ENCODE measurements at places on chromosomes 4 and X. TPM values are rescaled to one million over a fixed set of nuclear protein-coding genes. Genes with fewer than 3 reads are reported as not detected.

The FAM47E gene
- 1.0 TPM for total RNA-seq

The PIGA gene
- 13.9 TPM for total RNA-seq

The CCNA2 gene
- total RNA-seq = 89.0 TPM

The GDPD2 gene
- 13.9 TPM for total RNA-seq

The SPANXC gene
- not detected for total RNA-seq

The PAGE5 gene
- total RNA-seq = not detected

The SLC16A2 gene
- 17.1 TPM for total RNA-seq

The CORIN gene
- total RNA-seq = 0.39 TPM

The SPARCL1 gene
- 0.17 TPM for total RNA-seq

The MAGEA11 gene
- not detected for total RNA-seq

The DCLK2 gene
- total RNA-seq = 0.33 TPM

The BST1 gene
- 0.48 TPM for total RNA-seq

GRCh38 chr4:25749150-25749794 is 93.6 kb downstream of the SLC34A2 start:
- H3K27me3 ChIP-seq = no peaks in the 10 kb centered on the region
- no peak overlapping the region for H3K27ac ChIP-seq

GRCh38 chr4:15776871-15777648 is 1.1 kb upstream of the CD38 start:
- H3K27me3 ChIP-seq = peaks cover 20% of the 10 kb centered on the region
- DNase-seq = no peak
- no peaks in the 10 kb centered on the region for H3K36me3 ChIP-seq
- H3K27ac ChIP-seq = no peak overlapping the region

GRCh38 chr4:20662851-20663250 is 37.4 kb upstream of the PACRGL start:
- no peaks in the 10 kb centered on the region for H3K27me3 ChIP-seq
- DNase-seq = no peak
- H3K36me3 ChIP-seq = no peaks in the 10 kb centered on the region
- H3K27ac ChIP-seq = no peak overlapping the region
- peaks cover 3% of the 10 kb centered on the region for H3K4me1 ChIP-seq
- no peak overlapping the region for H3K4me3 ChIP-seq

DNA sequence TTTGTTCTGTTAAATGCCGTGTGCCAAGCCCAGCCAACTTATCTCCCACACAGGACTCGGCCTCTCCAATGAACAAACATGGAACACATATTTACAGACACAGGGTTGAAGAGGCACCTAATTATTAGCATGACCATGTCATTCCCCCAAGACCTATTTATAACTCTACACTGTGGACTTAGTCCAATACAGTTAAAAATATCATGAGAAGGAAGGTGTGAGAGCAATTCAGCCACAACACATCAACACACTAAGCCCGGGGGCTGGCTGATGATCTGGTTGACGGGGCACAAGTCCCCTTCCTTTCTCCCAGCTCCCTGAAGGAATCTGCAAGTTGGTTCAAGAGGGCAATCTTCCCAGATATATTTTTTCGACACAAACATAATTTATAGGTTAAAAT is 28.1 kb downstream of the MANBA start:
- no peaks in the 10 kb centered on the region for H3K4me1 ChIP-seq
- DNase-seq = no peak
- no peaks in the 10 kb centered on the region for H3K27me3 ChIP-seq
- H3K4me3 ChIP-seq = no peak overlapping the region
- H3K27ac ChIP-seq = no peak overlapping the region

- no peaks in the 10 kb centered on the region for H3K27me3 ChIP-seq
- H3K36me3 ChIP-seq = peaks cover 6% of the 10 kb centered on the region
- H3K4me1 ChIP-seq = no peaks in the 10 kb centered on the region
- no peak overlapping the region for H3K27ac ChIP-seq
- DNase-seq = peak; percentile 44
- H3K4me3 ChIP-seq = no peak overlapping the region
Measured at GRCh38 chrX:146396409-146396808, 413.2 kb upstream of the CXorf51B start.

GRCh38 chr4:68271851-68272357 is 26.4 kb upstream of the TMPRSS11B start:
- peak; percentile 32 for DNase-seq
- no peaks in the 10 kb centered on the region for H3K27me3 ChIP-seq
- peaks cover 10% of the 10 kb centered on the region for H3K4me1 ChIP-seq

DNA sequence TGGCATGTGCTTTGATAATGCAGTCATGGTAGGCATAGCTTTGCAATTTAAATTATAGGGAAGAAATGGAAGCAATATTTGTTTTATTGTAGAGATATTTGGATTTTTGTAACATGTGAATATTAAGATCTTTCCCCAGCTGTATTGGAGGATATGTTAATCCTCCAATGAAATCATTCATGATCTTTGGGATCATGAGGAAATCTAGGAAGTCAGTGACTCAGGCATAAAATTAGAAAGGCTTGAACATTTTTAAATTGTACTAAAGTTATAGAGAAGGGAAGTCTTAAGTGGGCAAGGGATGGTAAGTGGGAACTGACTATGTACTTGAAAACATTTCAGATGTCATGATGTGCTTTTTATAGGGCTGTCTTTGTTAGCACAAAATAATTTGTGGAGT is 46.8 kb downstream of the FIP1L1 start:
- no peaks in the 10 kb centered on the region for H3K4me1 ChIP-seq
- H3K36me3 ChIP-seq = peaks cover 20% of the 10 kb centered on the region
- no peak overlapping the region for H3K27ac ChIP-seq
- no peaks in the 10 kb centered on the region for H3K27me3 ChIP-seq
- DNase-seq = no peak

DNA sequence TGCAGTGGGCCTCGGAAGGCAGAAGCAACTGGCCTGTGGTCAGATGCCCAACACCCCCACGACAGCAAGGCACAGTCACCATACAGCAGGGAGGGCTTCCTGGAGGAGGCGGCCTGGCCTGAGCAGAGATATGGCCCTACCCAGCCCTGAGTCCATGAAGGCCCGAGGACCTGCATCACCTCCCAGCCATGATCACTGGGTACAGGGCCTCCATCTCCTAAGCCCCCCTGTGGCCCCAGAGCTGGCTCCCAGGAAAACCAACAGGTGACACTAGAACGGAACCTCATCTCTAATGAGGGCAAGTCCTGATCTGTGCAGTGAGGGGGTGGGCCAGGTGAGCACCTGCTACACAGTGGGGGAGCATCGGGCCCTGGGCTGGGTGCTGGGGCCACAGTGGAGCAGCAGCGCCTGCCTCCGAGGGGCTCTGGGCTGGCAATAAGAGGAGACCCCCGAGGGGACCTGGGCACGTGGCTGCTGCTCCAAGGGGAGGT is 26.2 kb upstream of the MXD4 start:
- H3K27me3 ChIP-seq = no peaks in the 10 kb centered on the region
- H3K36me3 ChIP-seq = no peaks in the 10 kb centered on the region
- H3K4me3 ChIP-seq = no peak overlapping the region
- no peaks in the 10 kb centered on the region for H3K4me1 ChIP-seq
- no peak overlapping the region for H3K27ac ChIP-seq

- no peak overlapping the region for H3K4me3 ChIP-seq
- no peaks in the 10 kb centered on the region for H3K27me3 ChIP-seq
- peaks cover 24% of the 10 kb centered on the region for H3K36me3 ChIP-seq
- no peaks in the 10 kb centered on the region for H3K4me1 ChIP-seq
- H3K27ac ChIP-seq = no peak overlapping the region
- peak; percentile 48 for DNase-seq
Measured at GRCh38 chr4:152808670-152809069, 28.9 kb downstream of the ARFIP1 start.

GRCh38 chr4:88621763-88622327 is 29.6 kb downstream of the HERC3 start:
- peaks cover 1% of the 10 kb centered on the region for H3K36me3 ChIP-seq
- no peaks in the 10 kb centered on the region for H3K27me3 ChIP-seq
- H3K4me1 ChIP-seq = no peaks in the 10 kb centered on the region
- no peak overlapping the region for H3K27ac ChIP-seq

GRCh38 chr4:6329478-6330383 is 60.1 kb downstream of the WFS1 start:
- H3K36me3 ChIP-seq = peaks cover 19% of the 10 kb centered on the region
- no peaks in the 10 kb centered on the region for H3K27me3 ChIP-seq
- H3K4me1 ChIP-seq = no peaks in the 10 kb centered on the region
- DNase-seq = no peak

DNA sequence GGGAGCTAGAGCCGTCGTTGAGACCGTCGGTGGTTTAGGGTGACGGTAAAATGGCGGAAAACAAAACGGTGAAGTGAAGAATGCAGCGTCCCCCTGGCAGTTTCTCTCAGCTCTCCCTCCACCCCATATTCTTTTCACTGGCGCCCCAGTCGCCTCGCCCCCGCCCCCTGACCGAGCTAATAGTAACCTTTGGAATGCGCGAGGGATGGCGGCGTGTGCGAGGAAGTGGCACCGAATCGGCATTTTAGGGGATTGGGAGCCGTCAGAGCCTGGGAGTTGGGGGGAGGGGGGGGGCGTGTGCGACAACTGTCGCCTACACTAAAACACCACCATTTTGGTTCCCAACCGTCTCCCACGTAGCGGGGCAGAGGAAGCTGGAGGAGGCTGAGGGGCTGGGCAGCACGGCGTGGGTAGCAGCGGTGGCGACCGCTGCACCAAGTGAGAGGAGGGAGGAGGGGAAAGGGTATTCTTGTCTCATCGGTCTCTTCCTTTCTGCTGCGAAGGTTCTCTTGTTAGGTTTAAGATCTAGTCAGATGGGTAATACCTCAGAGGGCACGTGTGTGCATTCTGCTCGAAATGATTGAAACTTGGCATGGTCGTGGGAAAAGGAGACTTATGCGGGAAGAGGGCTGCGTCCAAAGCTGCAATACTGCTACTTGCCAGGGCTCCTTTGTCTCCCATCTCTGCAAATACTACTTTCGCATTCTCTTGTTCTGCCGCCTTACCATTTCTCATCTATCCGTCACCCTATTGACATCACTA is 840 bp downstream of the ZNF711 start:
- H3K27ac ChIP-seq = peak overlapping the region; percentile 37
- no peaks in the 10 kb centered on the region for H3K4me1 ChIP-seq
- no peak for DNase-seq
- H3K27me3 ChIP-seq = no peaks in the 10 kb centered on the region

DNA sequence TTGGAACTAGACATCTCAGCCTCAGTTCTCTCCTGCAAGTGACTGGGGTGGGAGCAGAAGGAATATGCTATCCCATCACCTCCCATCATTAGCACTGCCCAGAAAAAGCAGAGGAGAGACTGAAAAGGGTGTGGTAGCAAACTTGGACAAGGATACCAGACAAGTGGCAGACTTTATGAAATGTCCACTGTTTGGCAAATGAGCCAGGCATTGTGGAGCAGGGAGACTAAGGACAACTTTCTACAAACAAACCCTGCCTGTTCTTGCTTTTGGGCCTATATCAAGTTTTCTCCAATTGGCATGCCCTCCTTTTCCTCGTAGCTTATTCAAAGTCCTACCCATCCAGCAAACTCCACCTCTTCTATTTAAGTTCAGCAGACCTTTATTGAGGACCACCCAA is 41.6 kb downstream of the ZCCHC12 start:
- DNase-seq = no peak
- H3K4me1 ChIP-seq = no peaks in the 10 kb centered on the region
- no peak overlapping the region for H3K27ac ChIP-seq
- no peak overlapping the region for H3K4me3 ChIP-seq

- no peak for DNase-seq
- no peaks in the 10 kb centered on the region for H3K27me3 ChIP-seq
- no peaks in the 10 kb centered on the region for H3K4me1 ChIP-seq
- no peak overlapping the region for H3K27ac ChIP-seq
- no peaks in the 10 kb centered on the region for H3K36me3 ChIP-seq
Measured at GRCh38 chrX:153423652-153424051, 12.4 kb downstream of the ZFP92 start.

DNA sequence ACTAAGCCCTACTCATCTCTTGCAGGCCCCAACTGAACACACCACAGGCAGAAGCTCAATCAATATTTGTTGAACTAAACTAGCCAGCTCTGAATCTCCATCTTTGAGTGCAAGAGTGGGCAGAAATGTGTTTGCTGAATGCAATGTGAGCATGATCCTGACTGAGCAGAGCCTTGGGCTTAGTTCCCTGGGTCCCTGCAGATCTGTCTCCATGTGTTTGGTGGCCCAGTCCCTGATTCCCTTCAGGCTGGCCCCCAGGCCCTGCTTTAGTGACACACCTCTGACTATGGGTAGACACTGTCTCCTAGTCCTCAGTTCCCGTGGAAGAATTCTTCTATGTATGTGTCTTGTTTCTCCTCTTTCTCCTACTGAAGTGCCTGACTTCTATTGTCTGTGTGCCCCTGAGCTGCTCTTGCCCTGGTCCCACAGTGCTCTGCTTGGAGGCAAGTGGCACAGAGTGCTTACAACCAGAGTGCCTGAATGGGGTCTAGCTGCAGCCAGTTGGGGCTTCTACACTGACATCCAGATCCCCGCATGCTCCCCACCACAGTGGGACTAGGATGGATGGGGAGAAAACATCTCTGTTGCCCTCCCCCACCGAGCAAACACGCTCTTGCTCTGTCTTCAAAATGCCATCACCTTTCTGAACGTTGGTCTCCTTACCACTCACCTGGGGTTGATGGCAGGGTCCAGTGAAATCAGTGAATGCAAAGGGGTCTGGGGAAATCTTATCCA is 9.3 kb downstream of the PJA1 start:
- no peaks in the 10 kb centered on the region for H3K27me3 ChIP-seq
- DNase-seq = peak; percentile 12
- H3K4me3 ChIP-seq = 0 out of 3 replicates have a peak overlapping the region, but pooled peaks have one; percentile 17
- no peak overlapping the region for H3K27ac ChIP-seq
- peaks cover 16% of the 10 kb centered on the region for H3K4me1 ChIP-seq

- no peak overlapping the region for H3K4me3 ChIP-seq
- H3K4me1 ChIP-seq = no peaks in the 10 kb centered on the region
- H3K27ac ChIP-seq = no peak overlapping the region
- no peaks in the 10 kb centered on the region for H3K27me3 ChIP-seq
- DNase-seq = no peak
- H3K36me3 ChIP-seq = no peaks in the 10 kb centered on the region
Measured at GRCh38 chrX:13506574-13506973, 62.8 kb upstream of the EGFL6 start.

GRCh38 chr4:105550641-105551040 is 1.8 kb upstream of the ARHGEF38 start:
- DNase-seq = no peak
- H3K36me3 ChIP-seq = no peaks in the 10 kb centered on the region
- H3K27ac ChIP-seq = no peak overlapping the region
- peaks cover 42% of the 10 kb centered on the region for H3K27me3 ChIP-seq

- H3K27ac ChIP-seq = no peak overlapping the region
- H3K4me1 ChIP-seq = no peaks in the 10 kb centered on the region
- no peaks in the 10 kb centered on the region for H3K27me3 ChIP-seq
- no peak for DNase-seq
Measured at GRCh38 chr4:73683456-73683855, 56.9 kb upstream of the CXCL8 start.

- H3K4me1 ChIP-seq = no peaks in the 10 kb centered on the region
- no peak overlapping the region for H3K4me3 ChIP-seq
- H3K36me3 ChIP-seq = no peaks in the 10 kb centered on the region
Measured at GRCh38 chr4:60911127-60911526, 289.0 kb upstream of the ADGRL3 start.

GRCh38 chrX:2484721-2485648 is 15.8 kb downstream of the DHRSX start:
- peaks cover 3% of the 10 kb centered on the region for H3K4me1 ChIP-seq
- H3K36me3 ChIP-seq = peaks cover 31% of the 10 kb centered on the region
- H3K4me3 ChIP-seq = peak overlapping the region; percentile 62
- DNase-seq = no peak

All from H9 (cell line).